ENCODE measurements at places on chromosomes 6 and 20.

- DNase-seq, result no peak
These were observed 123.3 kb upstream of the DUSP22 start for GRCh38 chr6:168865-169455.

DNA sequence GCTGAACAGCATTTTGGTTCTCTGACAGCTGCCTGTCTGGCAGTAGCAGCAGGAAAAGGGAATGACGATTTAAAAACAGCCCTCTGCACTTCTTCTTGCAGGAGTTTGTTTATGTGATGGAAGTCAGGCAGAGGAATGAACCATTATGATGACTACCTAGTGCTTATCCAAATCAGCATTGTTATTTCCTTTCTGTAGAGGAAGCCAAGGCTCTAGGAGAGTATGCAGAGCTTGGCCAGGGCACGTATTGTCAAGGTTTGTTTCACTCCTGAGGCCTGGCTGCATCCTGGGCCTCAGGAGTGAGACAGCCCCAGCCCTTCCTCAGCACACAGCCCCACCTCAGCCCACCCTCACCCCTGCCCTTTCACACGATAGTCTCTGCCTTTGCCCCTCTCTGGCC is 68.5 kb downstream of the FAM229B start:
- no peak for DNase-seq

DNA sequence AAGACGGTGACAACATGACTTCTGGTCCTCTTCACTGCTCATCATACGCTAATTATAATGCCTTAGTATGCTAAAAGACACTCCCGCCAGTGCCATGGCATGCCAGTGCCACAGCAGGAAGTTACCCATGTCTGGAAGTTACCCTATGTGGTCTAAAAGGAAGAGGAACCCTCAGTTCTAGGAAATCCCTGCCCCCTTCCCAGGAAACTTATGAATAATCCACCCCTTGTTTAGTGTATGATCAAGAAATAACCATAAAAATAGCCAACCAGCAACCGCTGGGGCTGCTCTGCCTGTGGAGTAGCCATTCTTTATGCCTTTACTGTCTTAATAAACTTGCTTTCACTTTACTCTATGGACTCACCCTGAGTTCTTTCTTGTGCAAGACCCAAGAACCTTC is 15.8 kb upstream of the SERPINB9 start:
- DNase-seq, result no peak

- DNase-seq, result no peak
These were observed 22.2 kb upstream of the SNRPB2 start for GRCh38 chr20:16707674-16708073.

DNA sequence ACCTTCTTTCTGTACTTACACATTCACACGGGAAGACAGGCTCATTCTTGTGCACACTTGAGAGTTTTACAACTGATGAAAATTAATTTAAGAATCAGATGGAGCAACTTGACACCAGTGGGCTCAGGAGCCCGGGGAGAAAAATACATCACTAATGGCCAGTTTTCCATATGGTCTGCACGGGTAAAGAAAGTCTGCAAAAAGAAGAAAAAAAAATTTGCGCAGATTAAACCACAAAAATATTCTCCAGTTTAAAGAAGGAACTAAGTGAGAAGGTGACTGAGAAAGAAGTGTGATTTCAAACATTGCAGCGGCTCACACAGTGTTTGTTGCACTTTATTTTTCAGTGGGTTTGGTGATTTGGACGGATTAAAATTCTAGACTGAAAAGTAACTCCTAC is at the start of gene TULP4:
Gene TULP4 (plus strand): TSS at position 301 of the 400 bp plus-strand sequence. CDS start 1,552 bp downstream, outside the sequence.
- DNase-seq, result no peak
